ENCODE measurements at places on chromosomes 11 and 22.

DNA sequence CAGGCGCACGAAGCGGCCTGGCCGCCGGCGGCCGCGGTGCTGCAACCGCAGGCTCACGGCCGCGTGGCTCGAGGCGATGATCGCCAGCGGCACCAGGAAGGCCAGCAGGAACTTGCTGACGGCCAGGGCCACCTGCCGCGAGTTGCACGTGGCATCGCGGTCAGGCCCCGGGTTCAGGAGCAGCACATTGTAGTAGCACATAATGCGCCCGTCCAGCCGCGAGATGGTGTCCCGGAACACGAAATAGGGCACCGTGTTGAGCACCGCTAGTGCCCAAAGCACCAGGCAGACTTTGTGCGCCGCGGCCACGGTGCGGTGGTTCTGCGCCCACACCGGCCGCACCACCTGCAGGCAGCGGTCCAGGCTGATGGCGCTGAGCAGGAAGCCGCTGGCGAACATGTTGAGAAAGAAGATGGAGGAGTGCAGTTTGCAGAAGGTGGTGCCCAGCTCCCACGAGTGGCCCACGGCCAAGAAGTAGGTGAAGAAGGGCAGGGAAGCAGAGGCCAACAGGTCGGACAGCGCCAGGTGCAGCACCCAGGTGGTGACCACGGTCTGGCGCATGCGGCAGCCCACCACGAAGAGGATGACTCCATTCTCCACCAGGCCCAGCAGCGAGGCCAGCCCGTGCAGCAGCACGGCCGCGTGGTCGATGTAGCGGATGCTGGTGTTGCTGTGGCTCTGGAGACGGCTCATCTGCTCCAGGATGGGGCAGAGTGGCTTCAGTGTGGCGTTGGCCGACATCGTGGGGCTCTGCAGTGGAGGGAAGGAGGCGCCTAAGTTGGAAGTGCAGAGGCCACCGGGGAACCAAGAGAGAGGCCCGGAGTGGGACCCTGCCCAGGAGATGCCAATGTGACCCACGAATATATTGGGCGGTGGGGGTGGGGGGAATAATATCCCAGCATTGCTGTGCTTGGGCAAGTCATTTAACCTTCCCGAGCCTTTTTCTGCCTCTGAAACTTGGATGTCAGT, 2.5 kb downstream of the PTGDR2 start:
- DNase-seq, result no peak

DNA sequence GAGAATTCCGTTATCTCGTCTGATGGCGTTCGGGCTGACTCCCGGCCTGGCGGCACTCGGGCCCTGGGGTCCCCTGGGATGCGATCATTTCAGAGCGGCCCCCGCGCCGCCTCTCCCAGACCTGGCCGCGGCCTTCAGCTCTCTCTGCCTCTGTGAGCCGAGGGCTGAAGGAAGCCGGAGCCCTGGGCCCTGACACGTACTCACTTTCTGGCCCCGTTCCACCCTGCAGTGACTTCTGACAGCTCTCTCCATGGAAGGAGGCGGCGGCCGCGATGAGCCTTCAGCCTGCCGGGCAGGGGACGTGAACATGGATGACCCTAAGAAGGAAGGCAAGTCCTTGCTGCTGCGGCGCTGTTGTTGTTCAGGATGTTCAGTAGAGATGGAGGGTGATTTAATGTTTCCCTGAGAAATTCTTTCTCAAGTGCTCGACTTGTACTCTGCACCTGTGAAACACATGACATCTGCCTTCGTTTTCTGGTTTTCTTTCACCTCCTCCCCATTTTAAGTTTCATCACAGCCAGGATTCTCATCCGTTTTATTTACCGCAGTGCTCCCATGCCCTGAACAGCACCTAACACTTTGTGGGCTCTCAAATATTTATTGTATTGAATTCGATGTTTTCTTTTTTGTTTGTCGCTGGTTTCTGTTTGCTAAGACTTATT, 612 bp downstream of the GTSE1 start:
- no peak for DNase-seq

- DNase-seq, result peak; percentile 54
Observed at GRCh38 chr11:92225568-92226330, 1.1 kb downstream of the FAT3 start.

DNA sequence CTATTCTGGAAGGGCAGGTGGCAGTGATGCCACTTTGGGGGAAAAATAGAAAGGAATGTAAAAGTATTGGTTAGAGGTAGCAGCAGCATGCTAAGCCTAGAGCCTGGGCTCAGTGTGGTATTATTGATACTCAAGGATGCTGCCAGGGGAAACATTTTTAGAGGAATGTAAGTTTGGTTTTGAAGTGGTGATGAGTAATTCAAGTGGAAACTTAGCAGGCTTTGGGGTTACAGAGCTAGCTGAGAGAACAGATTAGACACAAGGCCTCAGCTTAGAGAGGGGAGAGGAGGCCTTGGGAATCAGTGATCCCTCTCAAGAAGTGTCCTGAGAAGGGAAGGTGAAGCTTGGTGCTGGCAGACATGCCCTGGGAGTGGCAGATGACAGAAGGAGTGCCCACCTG, 32.9 kb upstream of the DDI1 start:
- no peak for DNase-seq

- DNase-seq, result no peak
Observed at GRCh38 chr22:41831828-41832552, 915 bp upstream of the SREBF2 start.

DNA sequence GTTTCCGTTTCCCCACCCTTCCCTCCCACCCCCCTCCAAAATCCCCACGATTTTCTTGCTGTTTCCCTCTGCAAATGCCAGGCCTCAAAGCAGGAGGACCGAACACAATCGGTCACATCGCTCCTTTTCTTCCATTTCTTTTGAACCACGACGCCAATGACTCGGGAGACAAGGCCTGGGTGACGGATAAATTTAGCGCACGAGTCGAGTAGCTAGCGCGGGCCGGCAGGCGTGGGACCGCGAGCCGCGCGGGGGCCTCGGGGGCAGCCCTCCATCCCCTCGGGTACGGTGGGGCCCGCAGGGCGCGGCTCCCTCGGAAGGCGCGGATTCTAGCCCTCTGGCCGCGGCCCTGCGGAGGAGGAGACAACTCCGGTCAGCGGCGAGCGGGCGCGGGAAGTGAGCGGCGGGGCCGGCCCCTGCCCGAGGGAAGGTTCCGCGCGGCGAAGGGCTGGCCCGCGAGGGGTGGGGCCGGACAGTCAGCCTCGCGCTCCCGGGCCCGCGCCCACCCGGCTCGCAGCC, 414 bp downstream of the JOSD1 start:
- peak; percentile 52 for DNase-seq

- DNase-seq, result no peak
Observed at GRCh38 chr11:107118025-107118720, 99.9 kb upstream of the GUCY1A2 start.

- no peak for DNase-seq
Observed at GRCh38 chr11:70118642-70119041, 40.5 kb downstream of the ANO1 start.

GRCh38 chr11:70244698-70245097, 25.8 kb upstream of the PPFIA1 start:
- DNase-seq, result no peak

- no peak for DNase-seq
Observed at GRCh38 chr11:117909611-117910382, 19.4 kb downstream of the TMPRSS13 start.

DNA sequence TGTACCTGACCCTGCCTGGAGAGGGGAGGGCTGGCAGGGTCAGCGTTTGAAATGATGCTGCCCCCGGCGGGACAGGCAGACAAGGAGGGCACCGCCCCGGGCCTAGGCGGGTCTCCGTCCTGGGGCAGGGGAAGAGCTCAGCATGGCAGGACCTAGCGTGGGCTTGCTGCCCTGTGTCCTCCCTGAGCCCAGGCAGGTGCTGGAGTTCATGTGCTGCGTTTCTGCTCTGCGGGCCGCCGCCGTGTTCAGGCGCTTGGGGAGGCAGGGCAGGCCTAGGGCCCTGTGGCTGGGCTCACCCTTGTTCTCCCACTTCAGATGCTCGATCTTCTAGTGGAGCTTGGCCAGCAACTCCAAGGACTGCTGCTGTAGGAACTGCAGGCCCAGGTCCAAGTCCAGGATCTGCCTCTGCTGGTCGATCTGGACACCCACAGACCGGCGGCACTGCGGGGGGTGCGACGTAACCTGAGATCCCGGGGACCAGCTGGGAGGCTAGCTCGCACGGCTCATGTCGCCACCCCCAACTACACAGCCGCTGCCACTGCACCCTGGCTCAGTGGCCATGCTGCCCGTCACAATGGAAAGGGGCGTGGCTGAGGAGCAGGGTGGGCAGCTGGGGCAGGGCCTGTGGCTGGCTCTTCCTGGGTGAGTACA, 84.4 kb downstream of the MED15 start:
- DNase-seq, result no peak

DNA sequence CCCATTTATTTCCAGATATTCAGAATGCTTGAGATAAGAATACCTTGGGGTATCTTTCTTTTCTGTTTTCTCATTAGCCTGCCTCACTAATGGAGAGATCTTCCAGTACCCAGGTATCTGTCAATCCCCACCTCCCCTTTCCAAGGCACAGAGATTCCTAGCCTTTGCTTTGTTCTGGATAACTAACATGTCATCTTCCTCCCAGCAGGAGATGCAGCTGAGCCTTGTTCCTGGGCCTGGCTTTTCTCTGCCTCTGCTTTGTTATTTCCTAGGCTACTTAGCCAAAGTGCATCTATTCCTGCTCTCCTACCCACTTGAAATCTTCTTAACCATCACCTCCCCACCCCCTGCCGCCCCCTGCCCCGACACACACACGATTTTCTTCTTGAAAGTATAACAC, 297.1 kb downstream of the NELL1 start:
- no peak for DNase-seq

Measured in anterior cingulate cortex (tissue), 58 donors.